ENCODE measurements at places on chromosomes 5 and 9.

DNA sequence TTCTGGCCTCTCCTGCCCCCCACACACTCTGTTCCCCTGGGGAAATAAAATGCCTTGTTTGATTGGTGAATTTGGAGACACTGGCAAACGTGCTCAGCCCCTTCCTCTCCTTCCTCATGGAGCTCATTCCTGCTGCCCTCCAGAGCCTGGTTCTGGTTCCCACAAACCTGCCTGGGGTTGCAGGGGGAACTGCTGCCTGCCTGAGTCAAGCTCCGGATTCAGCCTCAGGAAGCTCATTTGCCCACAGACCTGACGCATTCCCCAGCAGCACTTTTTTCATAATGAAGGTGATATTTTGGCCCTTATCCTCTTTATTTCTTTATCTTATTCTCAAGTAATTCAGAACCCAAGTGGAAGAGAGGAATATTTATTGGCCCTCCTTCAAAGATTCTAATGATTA is 140.5 kb downstream of the TTLL11 start:
- DNase-seq, result no peak

GRCh38 chr5:179273441-179274145 is 71.7 kb downstream of the ADAMTS2 start:
- no peak for DNase-seq

GRCh38 chr5:181043285-181044092 is 3.4 kb downstream of the BTNL9 start:
- no peak for DNase-seq

- no peak for DNase-seq
These were observed 1.6 kb downstream of the ANXA2R start for GRCh38 chr5:43038496-43038989.

GRCh38 chr5:16740066-16740810 is 123.4 kb upstream of the RETREG1 start:
- no peak for DNase-seq

DNA sequence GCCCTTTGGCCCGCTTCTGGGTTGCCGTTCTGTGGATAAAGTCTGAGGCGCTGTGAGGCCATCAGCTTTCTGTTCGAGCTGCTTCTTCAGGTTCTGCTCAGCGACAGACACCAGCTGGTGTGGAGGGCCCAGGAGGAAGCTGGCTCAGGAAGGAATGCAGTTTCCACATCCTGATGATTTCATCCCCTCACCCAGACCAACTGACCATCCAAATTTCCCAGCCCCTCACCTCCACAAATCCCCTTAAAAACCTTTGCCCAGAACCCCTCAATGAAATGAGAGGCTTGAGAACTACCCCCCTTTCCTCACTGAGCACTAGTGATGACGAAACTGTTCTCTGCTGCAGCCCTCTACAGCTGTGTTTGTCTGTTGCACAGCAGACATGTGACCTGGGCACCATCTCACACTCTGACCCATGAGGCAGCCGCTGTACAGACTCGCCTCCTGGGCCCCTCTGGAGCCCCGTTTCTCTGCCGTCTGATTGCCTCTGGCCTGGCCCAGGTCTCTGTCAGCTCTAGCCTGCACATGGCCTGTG is 45.4 kb downstream of the SPATA31C2 start:
- DNase-seq, result no peak

- DNase-seq, result no peak
These were observed 1639.4 kb upstream of the C9orf72 start for GRCh38 chr9:29212397-29213387.

DNA sequence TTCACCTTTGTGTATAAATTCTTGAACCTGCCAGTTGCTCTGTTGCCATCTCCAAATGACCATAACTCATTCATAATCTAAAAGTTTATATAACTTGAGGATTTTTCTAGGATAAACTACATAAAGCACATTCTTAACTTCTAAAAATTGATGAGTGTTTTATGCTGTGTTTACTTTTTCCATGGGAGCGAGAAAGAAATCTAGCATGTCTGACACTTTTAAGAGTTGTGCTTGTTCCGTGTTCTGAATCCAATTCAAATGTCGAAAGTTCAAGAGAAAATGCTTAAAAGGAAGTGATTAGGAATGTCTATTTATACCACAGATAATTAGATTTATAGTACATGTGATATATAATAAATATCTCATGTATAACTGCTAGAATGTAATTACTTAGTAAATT is 154.4 kb downstream of the DEPDC1B start:
- no peak for DNase-seq

GRCh38 chr5:147826361-147826760 is 5.1 kb downstream of the SPINK1 start:
- no peak for DNase-seq

GRCh38 chr5:138467711-138468132 is 2.4 kb downstream of the EGR1 start:
- no peak for DNase-seq

- DNase-seq, result no peak
These were observed 1.8 kb upstream of the GALNT12 start for GRCh38 chr9:98805506-98806272.

DNA sequence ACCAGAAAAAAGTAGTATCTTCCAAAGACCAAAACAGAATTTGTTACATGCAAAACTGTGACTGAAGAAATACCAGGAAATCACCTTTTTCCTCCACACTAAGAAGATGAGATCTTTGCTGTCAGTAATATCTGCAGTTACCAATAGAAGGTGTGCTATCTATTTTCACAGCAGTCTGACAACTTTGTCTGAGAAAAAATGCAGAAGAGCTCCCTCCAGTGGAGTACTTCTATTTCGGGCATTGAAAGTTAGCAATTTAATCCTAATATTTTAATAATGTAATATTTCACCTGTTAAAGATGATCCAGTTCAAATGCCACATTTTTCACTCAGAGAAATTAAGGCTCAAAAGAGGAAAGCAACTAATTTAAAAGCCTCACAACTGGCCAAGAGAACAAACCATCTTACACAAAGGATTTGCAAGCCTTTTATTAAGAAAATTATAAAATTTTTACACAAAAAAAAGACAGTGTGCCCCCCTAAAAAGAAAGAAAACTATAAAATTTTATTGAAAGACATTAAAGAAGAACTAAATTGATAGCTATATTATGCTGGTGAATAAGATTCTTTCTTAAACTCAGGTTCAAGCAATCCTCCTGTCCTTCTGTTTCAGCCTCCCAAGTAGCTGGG is 50.6 kb downstream of the DEPDC1B start:
- DNase-seq, result no peak

DNA sequence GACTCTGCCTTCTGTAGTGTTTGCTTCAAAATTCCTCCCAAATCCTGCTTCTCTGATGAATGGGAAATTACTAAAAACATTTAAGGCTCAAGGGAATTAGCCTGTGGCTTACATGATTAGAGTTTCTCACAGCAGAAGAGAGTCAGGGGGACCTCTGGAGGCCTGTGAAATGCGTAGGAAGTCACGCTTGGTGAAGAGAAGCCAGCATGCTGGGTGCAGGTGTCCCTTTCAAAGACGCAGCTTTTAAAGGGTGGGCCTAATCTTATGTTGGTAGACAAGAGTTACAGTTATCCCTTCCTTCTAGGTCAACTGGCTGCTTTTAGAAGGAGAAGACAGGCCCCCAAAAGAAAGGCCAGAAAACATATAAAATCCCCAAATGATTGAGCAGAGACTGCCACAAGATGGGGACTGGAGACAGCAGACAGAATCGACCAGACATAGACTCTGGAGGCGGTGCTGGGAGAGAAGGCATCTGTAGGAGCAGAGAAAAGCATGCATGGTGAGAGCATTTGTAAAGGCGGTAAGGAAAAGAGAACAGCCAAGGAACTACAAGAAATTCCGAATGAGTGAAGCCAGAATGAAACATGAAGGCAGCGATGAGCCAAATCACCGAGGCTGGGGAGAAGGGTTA is 42.3 kb downstream of the B4GALT1 start:
- no peak for DNase-seq

GRCh38 chr9:15421532-15421931 is 1.1 kb upstream of the SNAPC3 start:
- DNase-seq, result no peak

DNA sequence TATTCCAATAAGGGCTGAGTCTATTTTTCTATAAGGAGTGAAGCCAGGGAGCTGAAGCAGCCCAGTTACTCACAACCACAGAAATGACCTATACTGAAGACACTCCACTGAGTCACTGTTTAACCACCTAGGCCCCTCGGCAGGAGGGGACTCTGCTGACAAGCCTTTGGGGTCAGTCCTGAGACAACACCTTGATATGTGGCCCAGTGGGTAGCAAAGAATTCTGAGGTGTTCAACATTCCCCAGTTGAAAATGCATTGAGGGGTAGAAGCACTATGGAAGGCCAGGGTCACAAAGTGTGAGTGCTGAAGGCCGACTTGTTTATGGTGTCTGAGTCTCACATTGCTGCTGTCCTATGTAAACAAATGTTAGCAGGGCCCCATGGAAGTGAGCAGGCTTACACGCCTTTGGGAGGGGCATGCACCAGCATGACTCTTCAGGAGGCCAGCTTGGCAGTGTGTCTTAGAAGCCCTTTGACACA is 112.6 kb upstream of the NFIL3 start:
- no peak for DNase-seq

DNA sequence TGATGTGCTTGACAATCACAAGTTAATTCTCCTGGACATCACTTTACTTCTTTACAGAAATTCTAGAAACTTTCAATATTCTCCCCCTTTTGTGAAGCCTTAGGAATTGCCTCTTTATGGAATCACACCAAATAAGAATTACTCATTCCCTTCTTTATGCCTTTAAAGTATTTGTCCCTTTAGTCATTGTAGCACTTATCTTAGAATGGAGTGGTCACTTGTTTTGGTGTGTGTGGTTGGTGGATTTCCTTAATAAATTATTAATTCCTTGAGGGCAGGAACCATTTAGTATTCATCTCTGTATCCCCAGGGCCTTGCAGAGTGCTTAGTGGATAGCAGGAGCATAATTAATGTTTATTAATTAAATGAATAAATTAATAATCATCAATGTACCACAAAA is 307.0 kb downstream of the ARRDC3 start:
- no peak for DNase-seq

DNA sequence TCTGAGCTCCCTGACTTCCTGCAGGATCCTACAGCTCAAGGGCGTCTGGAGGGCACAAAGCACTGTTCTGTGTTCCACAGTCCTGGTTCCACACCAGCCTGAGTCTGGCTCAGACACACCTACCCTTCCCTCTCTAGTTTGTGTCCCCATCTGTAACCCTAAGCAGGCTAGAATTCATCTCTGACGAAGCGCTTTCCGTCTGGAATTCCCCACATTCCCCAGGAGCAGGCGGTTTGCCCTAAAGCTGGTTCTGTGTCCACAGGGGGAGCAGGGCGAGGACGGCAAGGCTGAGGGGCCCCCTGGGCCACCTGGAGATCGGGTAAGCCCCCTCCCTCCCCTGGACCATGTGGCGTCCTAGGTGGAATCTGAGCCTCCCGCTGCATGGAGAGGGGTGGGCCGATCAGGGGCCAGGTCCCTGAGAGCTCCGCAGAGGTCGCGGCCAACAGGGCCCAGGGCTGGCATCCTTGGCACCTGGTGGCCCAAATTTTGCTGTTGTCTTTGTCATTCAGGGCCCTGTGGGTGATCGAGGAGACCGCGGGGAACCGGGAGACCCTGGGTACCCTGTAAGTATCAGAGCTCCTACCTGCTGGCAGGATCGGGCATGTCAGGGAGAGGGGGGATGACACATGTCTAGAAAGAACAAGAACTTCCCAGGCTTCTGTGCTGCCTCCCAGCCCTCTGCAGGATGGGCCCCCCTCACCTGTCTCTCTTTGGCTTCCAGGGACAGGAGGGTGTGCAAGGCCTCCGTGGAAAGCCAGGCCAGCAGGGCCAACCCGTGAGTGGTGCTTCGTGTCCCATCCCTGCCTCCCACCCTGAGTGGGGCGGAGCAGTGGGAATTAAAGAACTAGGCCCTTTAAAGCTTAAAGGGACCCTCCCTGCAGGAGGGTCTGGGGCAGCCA is 34.5 kb upstream of the ORM1 start:
- DNase-seq, result no peak

DNA sequence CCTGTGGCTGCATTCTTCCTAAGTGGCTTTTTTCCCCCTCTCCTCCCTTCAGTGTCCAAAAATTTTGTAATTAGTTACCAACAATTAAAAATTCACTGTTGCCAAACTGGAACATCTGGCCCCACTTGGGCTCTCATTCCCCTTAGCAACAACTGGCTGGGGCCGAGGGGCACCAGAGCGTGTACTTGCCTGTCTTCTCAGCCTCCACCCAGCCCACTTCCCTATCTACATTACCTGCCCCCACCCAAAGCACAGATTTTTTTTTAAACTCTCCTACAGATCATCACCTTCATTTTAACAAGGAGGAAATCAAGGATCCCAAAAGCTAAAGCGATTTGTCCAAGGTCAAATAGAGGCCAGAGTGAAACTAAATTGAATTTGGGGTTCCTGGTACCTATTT is 278.8 kb downstream of the EBF1 start:
- no peak for DNase-seq

GRCh38 chr9:13576101-13576500 is 296.6 kb upstream of the MPDZ start:
- DNase-seq, result no peak

DNA sequence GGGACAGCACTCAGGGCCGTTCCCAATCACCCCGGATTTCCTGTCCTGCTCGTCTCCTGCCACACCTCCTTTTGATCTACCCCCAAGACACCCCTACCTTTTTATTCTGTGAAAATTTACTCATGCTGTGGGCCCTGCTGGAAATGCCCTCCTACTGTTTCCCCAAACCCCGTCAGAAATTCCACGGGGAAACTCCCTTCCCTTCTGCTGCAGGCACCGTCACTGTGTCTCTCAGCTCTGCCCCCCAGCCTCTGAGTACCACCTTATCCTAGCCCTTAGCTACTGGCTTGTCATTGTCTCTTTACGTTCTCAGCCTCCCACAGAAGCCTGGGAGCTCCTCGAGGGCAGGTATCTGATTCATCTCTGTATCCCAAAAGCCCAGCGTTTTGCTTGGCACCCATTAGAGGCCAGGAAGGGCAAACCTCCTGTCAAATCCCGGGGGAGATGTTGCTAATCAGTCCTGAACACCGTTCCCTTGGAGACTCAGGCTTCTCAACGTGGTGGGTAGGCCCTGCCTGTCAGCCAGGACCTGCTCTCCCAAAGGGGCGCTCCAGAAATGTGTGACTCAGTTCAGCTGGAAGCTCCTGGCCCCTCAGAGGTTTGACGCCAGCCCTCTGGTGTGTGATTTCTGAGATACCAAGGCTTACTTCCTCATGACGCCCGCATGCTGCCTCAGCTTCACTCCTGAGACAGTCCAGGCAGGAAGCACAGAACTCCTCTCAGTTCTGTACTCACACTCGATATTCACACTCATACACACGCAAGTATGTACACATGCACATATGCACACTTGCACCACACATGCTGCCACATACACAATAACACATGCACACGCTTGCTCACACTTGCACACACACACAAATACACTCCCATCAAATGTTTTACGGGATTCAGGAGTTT is 50.7 kb upstream of the GRHPR start:
- DNase-seq, result no peak

Data from occipital lobe (tissue), 3 donors.